ENCODE measurements at places on chromosomes 5 and 9.
A peak's percentile ranks its signal among the peaks of the same experiment; 100 is the strongest.

GRCh38 chr5:172395483-172395882 lies 58.8 kb downstream of the SH3PXD2B start:
- DNase-seq: no peak

- DNase-seq: peak; percentile 33
Observed at GRCh38 chr9:99822109-99822805, 572 bp downstream of the NR4A3 start.

DNA sequence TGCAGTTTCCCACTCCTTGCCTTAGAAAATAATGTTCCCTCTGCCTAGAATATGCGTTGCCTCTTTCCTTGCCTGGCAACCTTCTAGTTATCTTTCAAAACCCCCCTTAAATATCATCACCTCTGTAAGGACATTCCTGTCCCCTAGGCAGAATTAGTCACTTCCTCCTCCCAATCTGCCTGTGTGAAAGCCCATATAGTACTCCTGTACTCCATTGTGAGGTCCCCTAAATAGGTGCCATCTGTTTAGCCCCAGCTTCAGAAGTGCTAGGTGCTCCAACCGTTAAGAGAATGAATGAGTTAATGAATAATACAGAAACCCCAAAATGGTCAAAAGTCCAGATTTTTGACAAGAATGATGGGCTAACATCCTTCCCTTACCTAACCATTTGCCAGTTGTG lies 181.4 kb downstream of the GDNF start:
- DNase-seq: no peak

- no peak for DNase-seq
Observed at GRCh38 chr9:90789862-90790261, 11.8 kb upstream of the SYK start.

- no peak for DNase-seq
Observed at GRCh38 chr9:133063500-133064231, 1.9 kb downstream of the CEL start.

- no peak for DNase-seq
Observed at GRCh38 chr9:97315550-97315949, 8.1 kb downstream of the CCDC180 start.

- DNase-seq: no peak
Observed at GRCh38 chr9:107584186-107584585, 94.6 kb upstream of the KLF4 start.

DNA sequence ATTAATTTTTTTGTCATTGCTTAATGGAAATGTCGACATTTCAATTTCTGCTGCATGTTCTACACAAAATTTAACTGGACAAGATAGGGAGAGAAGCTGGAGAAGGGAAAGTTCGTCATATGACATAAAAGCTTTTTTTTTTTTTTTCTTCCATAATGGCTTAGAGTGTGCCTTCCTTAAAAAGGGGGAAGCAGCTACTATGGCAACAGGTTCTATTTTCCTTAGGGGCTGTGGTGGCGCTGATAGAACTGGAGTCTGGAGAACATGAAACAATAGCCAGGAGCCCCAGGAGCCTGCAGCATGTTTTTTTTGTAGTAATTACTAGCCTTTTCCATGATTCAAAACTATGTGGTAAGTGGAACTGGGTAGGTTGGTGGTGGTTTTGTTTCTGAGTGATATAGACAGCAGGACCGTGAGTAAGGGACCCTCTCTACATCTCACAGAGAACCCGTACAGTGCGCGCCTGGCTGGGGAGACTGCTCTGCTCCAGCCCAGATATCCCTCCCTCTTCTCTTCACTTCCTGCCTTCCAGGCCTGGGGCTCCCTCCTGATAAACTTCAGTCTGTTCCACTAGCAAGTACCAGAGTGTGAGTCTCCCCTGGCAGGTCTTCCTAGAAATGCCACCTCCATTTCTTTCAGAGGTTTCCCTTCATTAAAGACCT lies 301.6 kb downstream of the NR3C1 start:
- no peak for DNase-seq

DNA sequence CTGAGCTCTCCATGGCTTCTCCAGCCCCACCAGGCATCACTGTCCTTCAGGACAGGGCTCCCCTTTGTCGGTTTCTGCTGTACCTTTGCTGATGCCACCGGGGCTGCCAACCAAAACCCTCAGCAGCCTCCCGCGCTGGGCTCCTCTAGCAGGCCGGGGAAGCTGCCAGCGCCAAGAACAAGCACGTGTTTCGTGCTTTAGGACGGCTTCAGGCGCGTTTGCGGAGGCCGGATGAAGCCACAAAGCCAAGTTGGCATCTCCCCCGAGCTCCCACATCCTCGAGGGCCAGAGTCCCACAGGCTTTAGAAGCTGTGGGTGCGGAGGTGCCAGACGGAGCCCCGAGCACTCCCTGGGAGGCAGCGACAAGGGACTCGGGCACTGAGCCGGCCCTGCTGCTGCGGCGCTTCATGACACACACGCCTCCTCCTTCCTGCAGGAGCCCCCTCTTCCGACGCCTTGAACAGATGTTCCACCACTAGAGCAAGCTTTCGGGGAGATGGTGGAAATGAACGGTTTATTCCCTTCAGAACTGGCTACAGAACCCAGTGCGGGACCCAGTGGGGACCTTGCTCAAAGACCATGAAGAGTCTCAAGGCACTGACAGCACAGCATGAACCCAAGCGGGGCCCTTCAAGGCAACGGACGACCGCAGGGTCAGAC lies 36.7 kb downstream of the SARDH start:
- no peak for DNase-seq

GRCh38 chr9:130024597-130024994 lies 18.4 kb downstream of the FNBP1 start:
- peak; percentile 12 for DNase-seq
